Activated CD4-positive, CD25-positive, alpha-beta regulatory T cell (primary cell): ENCODE measurements at places on chromosomes 6 and 20.

DNA sequence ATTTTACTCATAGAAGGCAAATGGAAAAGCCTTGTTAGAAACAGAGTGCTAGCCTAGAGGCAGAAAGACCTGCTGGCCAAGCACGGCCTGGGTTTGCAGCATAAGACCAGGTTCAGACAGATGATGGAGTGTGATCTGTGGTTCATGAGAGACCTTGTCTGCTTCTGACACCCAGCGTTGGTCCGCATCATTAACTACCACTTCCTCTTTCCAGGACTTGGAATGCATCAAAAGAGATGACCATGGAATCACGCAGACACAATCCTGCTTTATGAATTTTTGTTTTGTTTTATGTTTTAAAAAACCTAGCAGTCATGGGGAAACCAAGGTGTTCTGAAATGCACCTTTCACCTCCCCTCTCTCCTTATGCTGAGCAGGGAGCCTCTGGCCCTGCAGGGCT, 76.8 kb upstream of the SYNDIG1 start:
- no peak for DNase-seq

- DNase-seq = no peak
Measured at GRCh38 chr6:73200735-73201134, 24.6 kb downstream of the KHDC1L start.

- no peak for DNase-seq
Measured at GRCh38 chr20:41734506-41734945, 116.3 kb upstream of the CHD6 start.

DNA sequence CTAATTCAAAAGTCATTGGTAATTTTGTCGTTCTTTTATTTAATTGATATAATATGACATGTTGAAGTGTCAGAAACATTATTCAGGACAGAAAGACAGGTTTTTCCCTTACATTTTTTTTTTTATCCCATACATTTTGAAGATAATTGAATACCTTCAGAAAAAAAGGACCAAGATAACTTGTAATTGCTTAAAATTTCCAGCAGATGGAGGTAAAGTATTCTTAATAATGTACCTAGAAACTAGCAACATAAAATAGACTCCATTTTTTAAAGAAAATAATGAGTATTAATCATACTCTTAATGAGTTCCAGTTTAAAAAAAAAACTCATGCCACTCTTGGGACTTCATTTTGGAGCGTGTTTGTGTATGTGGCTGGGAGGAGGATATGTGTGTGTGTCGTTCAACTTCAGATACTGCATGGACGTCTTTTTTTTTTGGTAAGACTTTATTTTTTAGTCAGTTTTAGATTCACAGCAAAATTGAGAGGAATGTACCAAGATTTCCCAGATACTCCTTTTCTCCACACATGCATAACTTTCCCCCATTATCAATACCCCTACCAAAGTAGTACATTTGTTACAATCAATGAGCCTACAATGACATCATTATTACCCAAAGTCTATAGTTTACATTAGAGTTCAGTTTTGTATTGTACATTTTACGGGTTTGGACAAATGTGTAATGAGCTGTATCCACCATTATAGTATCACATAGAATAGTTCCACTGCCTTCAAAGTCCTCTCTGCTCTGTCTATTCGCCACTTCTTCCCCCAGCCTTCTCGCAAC, 79.4 kb downstream of the ROS1 start:
- DNase-seq = no peak
